Colonic mucosa (tissue), 4 donors: ENCODE measurements at places on chromosomes 12 and 14. TPM values are rescaled to one million over a fixed set of nuclear protein-coding genes. Genes with fewer than 3 reads are reported as not detected.

Gene CHPT1
- total RNA-seq: 88.6 TPM

Gene AMN
- 186 TPM for total RNA-seq

GRCh38 chr12:92784356-92784755 is 81.6 kb downstream of the PLEKHG7 start:
- no peaks in the 10 kb centered on the region for H3K36me3 ChIP-seq
- peak overlapping the region; percentile 12 for H3K27ac ChIP-seq
- H3K4me3 ChIP-seq: no peak overlapping the region

DNA sequence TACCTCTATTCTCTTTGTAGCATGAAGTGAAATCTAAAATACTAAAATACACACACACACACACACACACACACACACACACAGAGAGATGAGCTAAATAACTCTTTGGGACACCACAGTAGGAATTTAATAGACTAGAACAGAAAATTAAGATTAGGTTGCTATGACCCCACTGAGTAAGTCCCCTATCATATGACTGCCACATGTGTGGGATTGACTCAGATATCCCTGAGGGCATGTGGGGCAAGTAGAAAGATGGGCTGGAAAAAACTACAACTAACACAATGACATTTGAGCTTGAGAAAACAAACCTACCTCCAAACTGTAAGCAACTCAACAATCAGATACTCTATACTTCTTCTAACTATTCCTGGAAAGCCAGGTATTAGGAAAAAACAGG is 27.0 kb downstream of the SLC25A21 start:
- DNase-seq: no peak
- H3K36me3 ChIP-seq: no peaks in the 10 kb centered on the region
- no peak overlapping the region for H3K4me3 ChIP-seq
- no peak overlapping the region for H3K27ac ChIP-seq

GRCh38 chr12:59068436-59068835 is 148.1 kb upstream of the LRIG3 start:
- no peak for DNase-seq
- H3K4me3 ChIP-seq: no peak overlapping the region
- H3K4me1 ChIP-seq: no peaks in the 10 kb centered on the region
- no peaks in the 10 kb centered on the region for H3K36me3 ChIP-seq

GRCh38 chr12:89504560-89505346 is 19.8 kb downstream of the GALNT4 start:
- H3K27ac ChIP-seq: no peak overlapping the region
- no peaks in the 10 kb centered on the region for H3K36me3 ChIP-seq
- no peaks in the 10 kb centered on the region for H3K4me1 ChIP-seq
- no peak for DNase-seq
- H3K27me3 ChIP-seq: no peaks in the 10 kb centered on the region

GRCh38 chr14:103418481-103418818 is 33.2 kb downstream of the MARK3 start:
- no peaks in the 10 kb centered on the region for H3K36me3 ChIP-seq
- no peak overlapping the region for H3K4me3 ChIP-seq
- H3K27ac ChIP-seq: no peak overlapping the region

Gene AICDA
- not detected for total RNA-seq

DNA sequence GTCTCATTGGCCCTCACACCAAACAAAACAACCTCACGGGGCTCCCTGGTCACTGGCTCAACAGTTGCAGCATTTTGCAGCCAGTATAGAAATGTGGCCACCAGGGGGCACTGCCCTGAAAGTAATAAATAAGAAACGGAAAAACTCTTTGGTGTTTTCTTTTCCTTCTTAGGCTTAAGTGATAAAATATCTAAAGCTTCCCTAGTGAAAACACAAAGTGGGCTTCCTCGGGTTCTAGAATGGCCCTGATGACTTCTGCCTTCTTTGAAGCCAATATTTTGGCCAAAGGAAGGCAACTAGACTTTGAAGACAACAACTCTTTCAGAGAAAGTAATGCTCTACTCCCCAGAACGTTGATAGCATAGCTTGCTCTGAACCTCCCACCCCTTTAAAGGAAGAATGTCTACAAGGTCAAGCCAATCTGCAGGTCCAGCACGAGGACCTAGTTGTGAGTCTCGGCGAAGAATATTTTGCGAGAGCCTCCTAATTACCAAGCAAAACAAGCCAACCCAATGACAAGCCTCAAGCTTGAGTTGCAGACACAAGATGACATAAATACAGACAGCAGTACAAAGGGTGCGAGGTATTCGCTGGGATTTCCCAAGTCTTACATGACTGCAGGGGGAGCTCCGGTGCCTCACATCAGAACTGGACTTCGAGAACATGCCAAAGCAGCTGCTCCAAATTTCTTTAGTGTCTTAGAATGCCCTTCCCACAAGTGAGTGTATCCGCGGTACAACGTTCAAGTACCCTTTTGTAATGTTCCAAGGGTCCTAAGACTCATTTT is 2.6 kb downstream of the ITPK1 start:
- peak; percentile 91 for DNase-seq
- peaks cover 12% of the 10 kb centered on the region for H3K4me1 ChIP-seq
- H3K27me3 ChIP-seq: no peaks in the 10 kb centered on the region
- no peaks in the 10 kb centered on the region for H3K36me3 ChIP-seq
- peak overlapping the region; percentile 93 for H3K4me3 ChIP-seq

DNA sequence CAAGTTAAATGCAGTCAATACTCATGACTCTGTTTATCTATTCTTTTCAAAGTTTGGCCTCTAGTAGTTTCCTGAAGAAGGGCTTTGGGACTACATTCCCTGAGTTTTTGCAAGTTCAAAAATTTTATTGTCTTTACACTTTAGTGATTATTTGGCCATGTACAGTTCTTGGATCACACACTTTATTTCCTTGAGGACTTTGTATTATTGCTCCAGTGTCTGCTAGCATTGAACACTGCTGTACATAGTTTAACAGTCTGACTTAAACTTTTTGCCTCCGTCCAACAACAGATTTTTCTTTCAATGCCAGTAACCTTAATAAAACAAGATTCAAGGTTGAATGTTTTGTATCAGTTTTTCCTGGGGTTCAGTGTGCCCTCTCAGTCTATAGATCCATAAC is 132.3 kb downstream of the DERA start:
- H3K4me3 ChIP-seq: no peak overlapping the region
- H3K36me3 ChIP-seq: no peaks in the 10 kb centered on the region
- no peaks in the 10 kb centered on the region for H3K4me1 ChIP-seq
- no peaks in the 10 kb centered on the region for H3K27me3 ChIP-seq
- no peak overlapping the region for H3K27ac ChIP-seq

- no peaks in the 10 kb centered on the region for H3K4me1 ChIP-seq
- H3K27ac ChIP-seq: no peak overlapping the region
- no peak for DNase-seq
- H3K4me3 ChIP-seq: no peak overlapping the region
- no peaks in the 10 kb centered on the region for H3K27me3 ChIP-seq
These were observed 64.9 kb downstream of the SPRING1 start for GRCh38 chr12:116672842-116673516.

DNA sequence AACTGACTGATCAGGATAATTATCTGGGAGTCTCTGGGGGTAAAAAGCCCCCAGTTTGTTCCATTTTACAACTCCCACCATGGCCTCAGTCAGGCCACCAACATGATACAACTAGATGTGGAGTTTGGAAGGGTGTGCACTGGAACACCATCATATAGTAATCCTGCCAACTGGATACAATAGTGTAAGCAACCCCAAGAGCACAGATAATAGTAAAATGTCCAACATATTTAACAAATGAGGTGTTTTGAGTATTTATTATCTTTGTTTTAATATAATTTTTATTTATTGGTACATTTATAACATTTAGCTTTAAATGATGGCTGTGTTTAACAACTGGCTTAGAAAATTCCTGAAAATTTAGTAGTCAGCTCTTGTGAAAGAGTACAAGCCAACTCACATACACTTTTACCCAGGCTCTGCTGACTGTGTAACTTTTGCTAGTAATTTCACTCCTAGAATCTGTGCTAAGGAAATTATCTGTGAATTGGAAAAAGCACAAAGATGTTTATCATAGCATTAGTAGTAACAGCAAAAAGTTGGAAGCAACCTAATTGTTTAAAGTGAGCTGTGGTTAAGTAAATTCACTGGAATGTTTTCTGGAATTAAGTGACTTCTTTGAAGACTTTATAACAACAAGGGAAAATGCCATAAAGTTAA is 196.8 kb downstream of the RAD51B start:
- peak overlapping the region; percentile 22 for H3K27ac ChIP-seq
- H3K4me3 ChIP-seq: no peak overlapping the region
- H3K36me3 ChIP-seq: no peaks in the 10 kb centered on the region
- no peaks in the 10 kb centered on the region for H3K4me1 ChIP-seq
- H3K27me3 ChIP-seq: no peaks in the 10 kb centered on the region
- DNase-seq: no peak

GRCh38 chr12:44848703-44849085 is 27.4 kb downstream of the NELL2 start:
- H3K27me3 ChIP-seq: no peaks in the 10 kb centered on the region
- no peak overlapping the region for H3K27ac ChIP-seq
- no peak overlapping the region for H3K4me3 ChIP-seq

GRCh38 chr14:100533656-100534485 is 53.3 kb downstream of the BEGAIN start:
- peaks cover 8% of the 10 kb centered on the region for H3K4me1 ChIP-seq
- H3K27me3 ChIP-seq: no peaks in the 10 kb centered on the region
- H3K4me3 ChIP-seq: no peak overlapping the region

GRCh38 chr14:42224053-42224888 is 617.6 kb downstream of the LRFN5 start:
- H3K27ac ChIP-seq: no peak overlapping the region
- H3K4me3 ChIP-seq: no peak overlapping the region
- H3K27me3 ChIP-seq: no peaks in the 10 kb centered on the region

Gene WDHD1
- 22.6 TPM for total RNA-seq
